Stimulated activated CD4-positive, alpha-beta T cell treated with anti-CD3 and anti-CD28 coated beads, Interleukin-12 subunit alpha, Interleukin-12 subunit beta, amount 100 ng/mL, for 48 hours (primary cell): ENCODE measurements at places on chromosomes 5 and 9.

DNA sequence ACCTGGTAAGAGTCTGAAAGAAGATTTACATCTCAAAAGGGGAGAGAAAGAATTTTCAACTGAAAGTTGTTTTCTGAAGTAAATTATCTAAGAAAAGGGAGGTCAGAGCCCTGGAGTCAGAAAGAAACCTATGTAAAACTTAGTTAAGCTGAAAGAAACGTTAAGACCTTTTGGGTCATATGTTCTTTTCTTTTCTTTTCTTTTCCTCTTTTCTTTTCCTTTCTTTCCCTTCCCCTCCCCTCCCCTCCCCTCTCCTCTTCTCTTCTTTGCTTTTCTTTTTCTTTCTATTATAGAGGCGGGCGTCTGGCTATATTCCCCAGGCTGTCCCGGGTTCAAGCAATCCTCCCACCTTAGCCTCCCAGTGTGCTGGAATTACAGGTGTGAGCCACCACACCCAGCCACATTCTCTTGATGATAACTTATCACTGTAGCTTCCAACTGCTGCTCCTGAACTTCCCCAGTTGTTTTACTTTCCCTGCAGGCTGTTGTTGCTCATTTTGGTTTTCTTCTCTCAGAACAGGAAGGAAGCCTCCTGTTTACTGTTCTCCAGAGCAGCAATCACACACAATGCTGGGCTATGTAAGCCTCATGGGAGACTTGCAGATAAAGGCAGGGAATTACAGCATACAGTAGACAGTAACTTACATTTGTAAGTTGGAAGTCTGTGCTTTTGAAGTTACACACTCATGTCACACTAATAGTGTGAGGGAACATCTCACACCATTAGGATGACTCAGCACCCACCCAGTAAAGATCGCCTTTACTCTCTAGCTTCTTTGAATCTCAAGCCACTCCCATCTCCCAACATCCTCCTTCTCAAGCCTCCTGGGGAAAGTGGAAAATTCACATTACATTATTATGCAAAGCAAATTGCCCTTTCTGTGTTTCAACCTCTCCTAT lies 2216.6 kb upstream of the WWC1 start:
- DNase-seq: no peak

DNA sequence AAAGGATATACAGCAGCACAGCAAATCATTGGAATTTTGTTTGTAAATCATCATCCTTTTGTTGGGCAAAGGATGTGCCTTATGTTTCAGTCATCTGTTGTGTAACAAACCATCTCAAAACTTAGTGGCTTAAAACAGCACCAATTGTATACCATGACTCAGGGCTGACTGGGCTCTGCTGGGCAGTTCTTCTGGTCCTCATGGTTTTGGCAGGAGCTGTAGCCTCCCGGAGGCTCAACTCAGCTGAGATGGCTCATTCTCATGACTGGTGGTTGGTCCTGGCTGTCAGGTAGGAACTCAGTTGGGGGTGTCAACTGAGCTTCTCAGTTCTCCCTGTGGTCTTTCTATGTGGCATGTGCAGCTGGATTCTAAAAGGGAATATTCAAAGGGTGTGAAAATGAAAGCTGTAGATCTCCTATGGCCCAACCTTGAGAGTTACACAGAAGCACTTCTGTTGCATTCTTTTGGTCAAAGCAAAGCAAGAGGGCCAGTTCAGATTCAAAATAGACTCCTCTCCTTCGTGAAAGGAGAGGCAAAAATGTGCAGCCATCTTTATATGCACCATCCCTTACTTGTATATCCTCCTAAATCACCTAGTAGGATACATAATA lies 39.1 kb upstream of the CPEB4 start:
- no peak for DNase-seq

DNA sequence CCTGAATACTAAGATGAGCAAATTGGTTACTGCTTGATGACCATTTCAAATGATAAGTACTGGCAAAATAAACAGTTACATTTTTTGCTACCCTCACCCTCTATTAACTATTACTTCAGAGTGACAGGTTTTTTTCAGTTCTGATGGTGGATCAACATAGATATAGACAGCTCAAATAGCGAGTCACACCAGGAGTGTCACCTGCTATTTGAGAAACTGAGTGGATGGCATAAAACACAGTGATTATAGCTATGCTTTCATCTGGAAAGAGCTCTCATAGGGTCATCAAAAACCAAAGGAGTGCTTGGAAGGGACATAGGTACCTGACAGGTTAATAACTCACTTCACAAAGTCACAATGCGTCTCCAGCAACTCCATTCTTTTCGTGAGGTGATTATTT lies 244.5 kb upstream of the C9orf72 start:
- DNase-seq: no peak

- DNase-seq: no peak
Observed at GRCh38 chr9:31519011-31519410, 865.4 kb upstream of the ACO1 start.

- DNase-seq: no peak
Observed at GRCh38 chr9:85502815-85503655, 238.7 kb downstream of the AGTPBP1 start.
